ENCODE measurements at places on chromosomes 12 and 14.

- DNase-seq, result no peak
These were observed 59.4 kb downstream of the DDX51 start for GRCh38 chr12:132084621-132085290.

DNA sequence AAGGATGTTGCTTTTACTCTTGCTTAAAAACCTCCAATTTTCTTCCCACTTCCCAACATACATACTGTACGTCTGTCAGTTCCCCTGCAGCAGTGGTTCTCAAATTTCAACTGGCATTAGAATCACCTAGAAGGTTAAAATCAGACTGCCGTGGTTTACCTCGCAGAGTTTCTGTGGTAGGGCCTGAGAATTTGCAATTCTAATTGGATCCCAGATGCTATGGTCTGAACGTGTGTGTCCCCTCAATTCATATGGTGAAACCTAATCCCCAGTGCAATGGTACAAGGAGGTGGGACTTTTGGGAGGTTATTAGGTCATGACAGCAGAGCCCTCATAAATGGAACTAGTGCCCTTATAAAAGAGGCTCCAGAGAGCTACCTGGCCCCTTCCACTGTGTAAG is 226.9 kb downstream of the CRADD start:
- no peak for DNase-seq

- DNase-seq, result no peak
These were observed 72.5 kb downstream of the SLC8A3 start for GRCh38 chr14:70116278-70116677.

DNA sequence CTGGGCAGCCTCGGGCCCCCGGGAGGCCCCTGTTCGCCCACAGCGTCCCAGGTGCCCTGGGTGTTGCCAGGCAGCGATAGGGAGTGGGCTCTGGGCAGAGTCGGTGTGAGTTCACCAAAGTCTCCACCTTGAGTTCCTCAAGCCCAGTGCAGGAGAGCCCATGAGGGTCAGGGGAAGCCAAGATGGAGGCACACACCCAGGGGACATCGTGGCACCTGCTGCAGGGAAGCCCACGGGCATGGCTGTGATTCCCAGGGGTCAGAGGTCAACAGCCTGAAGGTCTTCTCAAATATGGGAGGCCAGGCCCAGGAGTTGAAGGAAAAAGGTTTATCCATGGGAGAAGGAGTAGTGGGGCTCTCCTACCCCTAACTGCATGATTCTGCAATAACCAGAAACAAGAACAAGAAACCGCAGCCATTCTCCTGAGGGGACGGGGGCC is 148.8 kb downstream of the ADGRD1 start:
- DNase-seq, result no peak

DNA sequence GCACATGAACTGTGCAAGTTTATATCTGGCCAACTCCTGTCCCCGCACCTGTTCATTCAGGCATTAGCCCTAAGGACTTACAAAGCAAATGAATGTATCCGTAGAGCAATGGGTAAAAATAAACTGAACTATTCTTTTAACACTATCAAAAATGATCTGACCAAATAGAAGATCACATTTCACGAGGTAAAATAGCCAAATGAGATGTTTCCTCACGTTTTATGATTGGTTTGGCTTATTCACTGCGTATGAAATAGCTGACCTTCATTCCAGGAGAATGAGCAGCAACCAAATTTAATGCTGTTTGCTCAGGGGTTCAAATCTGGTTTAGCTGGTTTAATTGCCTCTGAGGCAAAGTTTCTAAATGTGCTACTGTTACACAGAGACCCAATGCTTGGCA is 216.0 kb upstream of the EEA1 start:
- DNase-seq, result no peak

DNA sequence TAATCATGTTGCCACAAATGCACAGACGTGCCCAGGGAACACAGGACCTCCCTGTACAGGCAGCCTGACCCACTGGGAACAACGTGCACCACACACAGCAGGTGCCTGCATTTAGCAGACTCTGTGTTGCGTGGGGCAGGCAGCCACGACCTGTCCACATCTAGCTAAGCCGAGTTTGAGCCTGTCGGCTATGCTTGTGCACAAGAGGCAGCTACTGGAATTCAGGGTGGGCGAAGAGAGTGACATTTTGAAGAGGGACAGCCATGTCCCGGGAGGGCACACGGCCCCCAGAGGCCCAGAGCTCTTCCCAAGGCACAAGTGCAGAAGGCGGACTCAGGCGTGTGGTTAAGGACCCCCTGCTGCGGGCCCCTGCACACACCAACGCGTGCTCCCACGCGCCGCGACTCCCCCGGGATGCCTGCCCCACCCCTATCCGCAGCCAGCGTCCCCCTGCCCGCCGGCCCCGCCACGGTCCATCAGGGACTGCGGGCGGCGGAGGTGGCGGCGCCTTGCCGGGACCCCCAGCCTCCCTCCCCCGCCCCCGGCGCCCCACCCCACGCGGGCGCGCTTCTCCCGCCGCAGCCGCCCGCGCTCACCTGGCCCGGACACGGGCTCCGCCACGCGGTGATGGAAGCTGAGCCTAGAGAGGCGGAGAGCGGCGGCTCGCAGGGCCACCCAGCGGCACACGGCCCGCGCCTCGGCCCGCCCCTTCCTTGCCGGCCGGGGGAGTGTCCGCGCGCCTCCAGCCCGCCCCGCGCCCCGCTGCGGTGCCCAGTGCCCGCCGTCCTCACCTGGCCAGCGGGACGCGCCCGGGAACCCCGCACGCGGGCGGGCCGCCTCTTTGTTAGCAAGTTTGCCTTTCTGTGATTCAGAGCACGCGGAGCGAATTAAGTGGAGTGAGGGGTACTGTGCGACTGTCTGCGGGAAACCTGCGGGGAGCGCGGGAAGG is 125.3 kb upstream of the PRMT8 start:
- DNase-seq, result no peak

GRCh38 chr12:47828976-47829482 is 9.3 kb upstream of the HDAC7 start:
- DNase-seq, result no peak

- DNase-seq, result no peak
These were observed 4.9 kb downstream of the GALNT8 start for GRCh38 chr12:4725057-4725456.

GRCh38 chr14:89351221-89351515 is 65.9 kb downstream of the FOXN3 start:
- DNase-seq, result no peak

- DNase-seq, result no peak
These were observed 32.3 kb upstream of the FICD start for GRCh38 chr12:108482717-108483212.

DNA sequence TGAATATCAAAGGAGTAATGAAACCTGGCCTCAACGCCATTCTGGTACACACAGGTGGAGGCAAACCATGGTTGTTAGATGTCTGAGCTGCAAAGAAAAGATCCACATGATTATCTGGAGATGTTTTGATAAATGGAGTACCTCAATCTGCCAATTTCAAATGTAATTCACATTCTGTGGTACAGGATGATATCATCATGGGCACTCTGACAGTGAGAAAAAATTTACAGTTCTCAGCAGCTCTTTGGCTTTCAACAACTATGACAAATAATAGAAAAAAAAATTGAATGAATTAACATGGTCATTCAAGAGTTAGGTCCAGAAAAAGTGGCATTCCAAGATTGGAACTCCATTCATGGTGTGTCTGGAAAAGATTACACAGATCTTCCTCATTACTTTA is 17.3 kb downstream of the TMED8 start:
- no peak for DNase-seq

DNA sequence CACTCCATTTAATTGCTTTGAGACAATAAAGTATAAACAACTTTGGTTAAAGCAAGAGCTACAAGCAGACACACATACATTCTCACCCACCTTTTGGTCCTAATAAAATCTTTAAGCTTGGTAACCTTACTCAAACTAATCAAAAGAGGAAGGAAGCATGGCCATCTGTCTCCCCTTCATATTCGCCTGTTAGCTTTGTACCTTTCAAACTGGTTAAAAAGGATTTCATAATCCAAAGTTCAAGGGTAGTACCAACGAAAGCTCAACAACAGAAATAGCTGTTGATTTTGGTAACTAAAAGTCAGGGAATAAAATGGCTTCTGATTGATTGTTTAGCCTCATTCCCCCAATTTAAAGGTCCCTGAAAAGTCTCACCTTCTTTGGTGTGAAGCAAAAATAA is 456.9 kb downstream of the BCAT1 start:
- DNase-seq, result no peak

- no peak for DNase-seq
These were observed 5.2 kb downstream of the LRRK2 start for GRCh38 chr12:40229690-40230651.

- no peak for DNase-seq
These were observed 101.3 kb downstream of the LGMN start for GRCh38 chr14:92646952-92647796.

DNA sequence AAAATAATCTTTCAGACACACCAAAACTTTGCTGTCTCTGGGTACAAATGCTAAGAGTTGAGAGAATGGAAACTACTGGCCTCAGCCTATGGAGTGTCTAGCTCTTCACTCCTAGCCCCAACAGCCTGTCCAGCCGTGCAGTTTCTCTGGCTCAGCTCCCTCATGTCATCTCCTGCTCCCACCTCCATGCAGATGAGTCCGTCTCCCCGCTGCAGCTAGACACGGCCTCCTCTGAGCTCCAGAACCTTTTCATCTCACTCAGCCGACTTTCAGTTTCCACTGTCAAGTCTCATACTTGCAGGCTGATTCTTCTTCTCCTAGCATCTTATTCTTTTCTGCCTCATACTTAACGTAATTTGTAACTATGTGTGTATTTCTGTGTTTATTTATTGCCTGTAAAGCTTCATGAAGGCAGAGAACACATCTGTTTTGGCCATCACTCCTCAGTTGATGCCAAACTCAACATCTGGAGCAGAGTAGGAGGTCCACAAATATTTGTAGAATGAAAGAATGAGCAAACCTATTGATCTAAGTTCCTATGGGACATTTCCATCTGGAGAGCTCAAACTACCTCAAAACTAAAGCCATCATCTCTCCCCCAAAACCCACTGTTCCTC is 139.8 kb upstream of the PWP1 start:
- DNase-seq, result no peak

- no peak for DNase-seq
These were observed 16.0 kb downstream of the SOS2 start for GRCh38 chr14:50215416-50215815.
